Activated effector memory CD4-positive, alpha-beta T cell treated with Interleukin-2 at 50 U/mL for 16 hours (primary cell): ENCODE measurements at places on chromosomes 1 and 21.
A peak's percentile ranks its signal among the peaks of the same experiment; 100 is the strongest.

DNA sequence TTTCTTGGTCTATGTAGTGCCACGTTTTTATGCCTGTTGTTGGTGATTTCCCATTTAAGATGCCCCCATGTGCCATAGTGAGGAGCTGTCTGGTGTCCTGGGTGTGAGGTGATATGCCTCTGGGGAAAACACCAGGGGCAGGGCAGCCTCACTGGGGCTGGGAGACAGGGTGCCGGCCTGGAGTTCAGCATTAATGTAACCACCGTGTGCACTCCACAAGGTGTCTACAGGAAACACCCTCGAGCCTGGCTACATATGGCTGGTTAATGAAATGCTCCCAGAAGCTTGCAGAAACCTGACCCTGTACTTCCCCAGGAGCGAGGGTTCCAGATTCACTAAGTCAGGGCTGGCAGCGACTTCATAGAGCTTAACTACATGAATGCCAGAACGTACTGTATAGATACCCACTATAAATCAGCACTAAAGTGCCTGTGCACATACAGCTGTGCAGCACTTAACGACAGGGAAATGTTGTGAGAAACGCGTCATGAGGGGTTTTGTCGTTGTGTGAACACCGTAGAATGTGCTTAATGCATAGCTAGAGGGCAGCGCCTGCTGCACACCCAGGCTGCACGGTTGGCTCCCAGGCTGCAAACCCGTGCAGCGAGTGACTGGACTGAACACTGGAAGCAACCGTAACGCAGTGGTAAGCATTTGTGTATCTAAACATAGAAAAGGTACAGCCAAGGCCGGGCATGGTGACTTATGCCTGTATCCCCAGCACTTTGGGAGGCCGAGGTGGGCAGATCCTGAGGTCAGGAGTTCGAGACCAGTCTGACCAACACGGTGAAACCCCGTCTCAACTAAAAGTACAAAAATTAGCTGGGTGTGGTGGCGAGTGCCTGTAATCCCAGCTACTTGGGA lies 10.4 kb downstream of the TFF2 start:
- no peak for DNase-seq

- DNase-seq, result no peak
These were observed 2.1 kb downstream of the ADGRL2 start for GRCh38 chr1:81802707-81803430.

GRCh38 chr1:37730376-37730775 lies 34.5 kb downstream of the EPHA10 start:
- no peak for DNase-seq

GRCh38 chr1:66693856-66694255 lies 58.4 kb upstream of the DYNLT5 start:
- DNase-seq, result no peak

DNA sequence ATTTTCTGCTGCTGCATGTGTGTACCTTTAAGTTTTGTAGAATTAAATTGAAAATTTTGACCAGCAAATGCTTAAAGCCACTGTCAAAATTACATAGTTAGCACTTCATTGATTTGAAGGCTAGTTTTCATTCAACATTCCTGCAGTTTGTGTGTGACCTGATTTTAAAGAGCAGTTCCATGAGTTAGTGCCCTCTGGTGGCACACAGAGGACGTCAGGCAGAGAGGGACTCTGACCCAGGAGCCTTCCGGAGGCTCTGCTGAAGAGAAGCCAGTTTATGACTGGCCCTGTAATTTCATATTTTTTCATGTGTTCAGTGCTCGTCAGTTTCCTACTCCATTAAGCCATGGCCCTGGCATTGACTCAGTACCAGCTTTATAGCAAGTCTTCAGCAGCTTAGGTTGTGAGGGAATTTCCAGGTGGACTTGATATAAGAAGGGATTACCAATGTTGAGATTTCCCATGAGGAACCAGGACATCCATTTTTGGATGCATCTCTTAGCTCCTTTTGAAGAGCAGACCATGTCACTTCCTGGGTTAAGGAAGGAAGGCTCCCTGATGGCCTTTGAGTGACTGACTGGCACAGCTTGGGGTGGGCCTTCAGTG lies 104.7 kb downstream of the CAMTA1 start:
- DNase-seq, result no peak

DNA sequence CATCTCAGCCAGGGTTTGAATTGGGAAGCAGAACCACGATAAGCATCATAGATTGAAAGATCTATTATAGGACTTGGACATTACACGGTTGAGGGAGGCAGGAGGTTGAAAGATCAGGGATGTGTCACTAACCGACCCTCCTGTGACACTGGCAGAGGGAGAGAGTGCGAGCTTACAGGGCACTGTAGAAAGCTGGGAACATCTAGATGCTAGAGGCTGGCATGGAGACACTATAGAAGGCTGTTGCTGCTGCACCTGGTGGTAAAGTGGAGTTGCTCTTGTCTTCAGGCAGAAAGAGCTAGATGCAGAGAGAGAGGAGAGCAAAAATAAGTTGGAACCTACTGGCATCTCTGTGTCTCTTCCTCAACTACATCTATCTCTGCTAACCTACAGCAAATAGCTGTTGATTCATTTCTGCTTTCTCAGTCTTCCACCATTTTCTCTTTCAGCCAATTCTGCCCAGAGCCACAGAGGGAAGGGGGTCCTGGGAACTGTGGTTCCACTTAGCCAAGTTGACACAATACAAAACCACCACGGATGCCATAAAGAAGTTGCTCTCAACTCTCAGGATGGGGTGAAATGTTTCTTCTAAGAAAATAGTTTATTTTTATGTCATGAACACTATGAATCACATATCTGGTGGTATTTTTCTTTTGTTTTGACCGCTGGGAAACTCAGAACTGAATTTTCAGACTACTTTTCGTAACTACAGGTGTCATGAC lies 155.9 kb downstream of the ZNF281 start:
- no peak for DNase-seq

GRCh38 chr1:3697810-3698209 lies 45.5 kb downstream of the TP73 start:
- DNase-seq, result no peak

DNA sequence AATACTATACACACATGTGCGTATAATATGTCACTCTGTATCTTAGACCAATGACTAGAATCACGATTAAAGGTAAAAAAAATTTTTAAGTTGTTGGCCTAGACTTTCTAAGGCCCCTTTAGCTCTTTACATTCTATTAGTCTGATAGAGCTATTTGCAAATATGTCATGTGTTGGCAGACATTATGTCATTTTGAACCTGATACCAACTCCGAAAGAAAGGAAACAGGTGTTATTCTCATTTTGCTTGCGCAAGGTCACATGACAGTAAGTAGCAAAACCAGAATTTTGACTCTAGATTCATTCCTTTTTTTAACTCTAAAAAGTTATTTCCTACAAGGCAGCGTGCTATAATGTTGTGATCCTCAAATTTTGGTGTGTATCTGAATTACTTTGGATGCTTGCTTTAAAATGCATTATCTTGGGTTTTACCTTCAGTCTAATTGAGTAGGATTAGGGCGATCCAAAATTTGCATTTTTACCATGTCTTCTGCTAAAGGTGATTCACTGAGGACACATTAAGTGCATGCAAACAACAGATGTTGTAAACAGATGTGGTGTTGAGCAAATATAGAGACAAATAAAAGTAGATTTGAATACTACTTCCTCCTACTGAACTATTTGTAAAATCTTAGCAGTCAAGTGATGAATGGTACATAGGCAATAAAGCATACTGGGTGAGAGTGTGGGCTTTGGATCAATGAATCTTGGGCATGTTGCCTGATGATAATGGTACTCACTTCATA lies 63.5 kb upstream of the KIAA1614 start:
- DNase-seq, result no peak

DNA sequence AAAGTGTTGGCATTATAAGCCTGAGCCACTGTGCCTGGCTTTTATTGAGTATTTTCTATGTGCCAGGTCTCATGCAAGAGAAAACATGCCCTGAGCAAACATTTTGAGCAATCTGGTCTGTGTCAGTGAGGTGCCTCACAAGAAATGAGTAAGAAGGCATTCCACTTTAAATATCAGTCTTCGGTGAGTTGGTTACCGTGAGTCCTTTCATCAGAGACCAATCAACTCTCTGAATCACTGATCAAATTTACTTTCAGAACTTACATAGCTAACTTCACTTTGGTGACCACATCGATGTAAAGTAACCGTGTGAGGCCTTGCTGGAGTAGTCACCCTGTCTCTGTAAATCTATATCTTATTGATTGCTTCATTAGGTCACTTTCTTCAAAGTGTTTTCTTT lies 14.3 kb upstream of the DDX59 start:
- DNase-seq, result no peak

- DNase-seq, result peak; percentile 50
These were observed 54.3 kb upstream of the HNRNPU start for GRCh38 chr1:244918421-244919319.

DNA sequence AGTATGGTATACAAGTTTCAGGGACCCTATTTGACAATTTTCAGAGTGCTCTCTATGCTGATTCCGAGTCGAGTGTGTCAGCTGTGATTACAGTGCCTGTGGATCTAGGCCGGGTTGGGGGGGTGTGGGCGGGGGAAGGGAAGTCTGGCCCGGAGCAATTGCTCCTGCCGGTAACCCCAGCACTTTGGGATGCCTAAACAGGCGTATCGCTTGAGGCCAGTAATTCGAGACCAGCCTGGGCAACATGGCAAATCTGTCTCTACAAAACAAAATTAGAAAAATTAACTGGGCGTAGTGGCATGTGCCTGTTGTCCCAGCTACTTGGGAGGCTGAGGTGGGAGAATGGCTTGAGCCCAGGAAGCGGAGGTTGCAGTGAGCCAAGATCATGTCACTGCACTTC lies 1.6 kb upstream of the IL10RB start:
- DNase-seq, result no peak

- DNase-seq, result no peak
These were observed 43.8 kb upstream of the LBR start for GRCh38 chr1:225471453-225472301.

GRCh38 chr1:209430821-209431259 lies 152.7 kb upstream of the CAMK1G start:
- no peak for DNase-seq

DNA sequence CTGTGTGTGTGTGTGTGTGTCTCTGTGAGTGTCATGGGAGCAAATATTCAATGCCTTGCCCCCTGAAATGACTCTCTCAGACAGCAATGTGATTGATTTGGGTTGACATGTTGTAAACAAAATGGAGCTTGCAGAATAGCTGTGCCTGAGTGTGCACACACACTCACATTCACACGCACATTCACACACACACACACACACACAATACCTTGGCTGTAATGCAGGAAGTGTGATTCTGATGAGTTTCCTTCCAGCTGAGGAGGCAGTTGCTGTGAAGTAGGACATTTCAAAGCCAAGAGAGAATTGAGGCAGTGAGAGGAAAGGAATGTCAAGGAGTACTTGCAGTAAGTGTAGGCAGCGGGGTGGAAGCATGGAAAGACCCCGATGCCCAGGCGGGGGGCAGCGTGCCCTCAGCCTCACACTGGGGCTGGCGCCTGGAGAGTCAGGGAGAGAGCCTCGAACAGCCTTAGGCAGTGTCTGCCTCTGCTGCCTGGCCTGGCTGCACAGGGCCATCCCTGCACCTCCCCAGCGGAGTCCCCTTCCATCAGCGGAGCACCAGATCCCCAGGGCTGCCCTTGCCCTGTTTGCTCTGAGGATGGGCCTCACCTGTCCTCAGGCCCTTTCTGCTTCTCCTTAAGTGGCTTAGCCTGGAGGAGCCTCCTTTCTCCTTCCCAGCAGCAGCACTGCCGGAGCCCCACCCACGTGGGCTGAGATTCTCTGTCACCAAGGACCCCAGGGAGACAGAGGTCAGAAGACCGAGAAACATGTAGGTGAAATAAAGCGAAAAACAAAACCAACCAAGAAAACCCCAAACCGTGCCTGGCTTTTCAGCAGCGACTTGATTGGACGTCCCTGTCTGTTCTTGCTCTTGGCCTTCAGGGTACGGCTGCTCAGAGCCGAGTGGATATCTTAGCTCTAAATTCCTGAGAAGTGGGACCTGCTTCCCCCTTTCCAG lies 9.2 kb downstream of the VASH2 start:
- DNase-seq, result no peak

- no peak for DNase-seq
These were observed 50.9 kb upstream of the AK4 start for GRCh38 chr1:65097076-65097475.

DNA sequence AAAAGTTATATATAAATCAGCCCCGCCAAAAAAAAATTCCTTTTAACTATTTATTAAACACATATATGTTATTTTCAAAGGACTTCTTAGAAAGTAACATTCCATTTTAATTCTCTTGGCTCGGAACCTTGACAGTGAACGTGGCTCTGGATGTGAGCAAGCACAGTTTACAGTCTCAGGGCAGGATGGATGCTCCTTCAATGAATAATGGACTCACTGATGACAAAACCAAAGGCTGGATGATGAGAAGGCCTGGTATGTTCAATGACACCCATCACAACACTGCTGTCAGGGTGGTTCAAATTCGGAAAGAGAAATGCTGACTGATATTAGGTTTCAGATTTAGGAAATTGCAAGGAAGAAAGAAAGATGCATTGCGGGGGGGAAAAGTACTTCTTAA lies 148.8 kb downstream of the SIPA1L2 start:
- no peak for DNase-seq

DNA sequence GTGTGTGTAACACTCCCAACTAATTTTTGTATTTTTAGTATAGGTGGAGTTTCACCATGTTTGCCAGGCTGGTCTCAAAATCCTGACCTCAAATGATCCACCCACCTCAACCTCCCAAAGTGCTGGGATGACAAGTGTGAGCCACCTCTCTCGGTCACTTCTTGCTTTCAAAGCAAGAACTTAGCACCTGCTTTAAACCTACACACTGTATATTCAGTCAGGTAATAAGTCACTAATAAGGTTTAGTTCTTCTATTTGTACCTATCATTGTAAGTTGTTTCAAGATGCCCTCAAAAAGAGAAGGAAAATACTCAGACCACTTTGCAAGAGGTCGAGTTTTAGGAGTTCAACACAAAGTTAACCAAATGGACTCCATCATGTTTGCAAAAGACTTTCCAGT lies 431.3 kb downstream of the MRPL39 start:
- DNase-seq, result no peak

- no peak for DNase-seq
These were observed 61.6 kb upstream of the IPO9 start for GRCh38 chr1:201767339-201767738.

DNA sequence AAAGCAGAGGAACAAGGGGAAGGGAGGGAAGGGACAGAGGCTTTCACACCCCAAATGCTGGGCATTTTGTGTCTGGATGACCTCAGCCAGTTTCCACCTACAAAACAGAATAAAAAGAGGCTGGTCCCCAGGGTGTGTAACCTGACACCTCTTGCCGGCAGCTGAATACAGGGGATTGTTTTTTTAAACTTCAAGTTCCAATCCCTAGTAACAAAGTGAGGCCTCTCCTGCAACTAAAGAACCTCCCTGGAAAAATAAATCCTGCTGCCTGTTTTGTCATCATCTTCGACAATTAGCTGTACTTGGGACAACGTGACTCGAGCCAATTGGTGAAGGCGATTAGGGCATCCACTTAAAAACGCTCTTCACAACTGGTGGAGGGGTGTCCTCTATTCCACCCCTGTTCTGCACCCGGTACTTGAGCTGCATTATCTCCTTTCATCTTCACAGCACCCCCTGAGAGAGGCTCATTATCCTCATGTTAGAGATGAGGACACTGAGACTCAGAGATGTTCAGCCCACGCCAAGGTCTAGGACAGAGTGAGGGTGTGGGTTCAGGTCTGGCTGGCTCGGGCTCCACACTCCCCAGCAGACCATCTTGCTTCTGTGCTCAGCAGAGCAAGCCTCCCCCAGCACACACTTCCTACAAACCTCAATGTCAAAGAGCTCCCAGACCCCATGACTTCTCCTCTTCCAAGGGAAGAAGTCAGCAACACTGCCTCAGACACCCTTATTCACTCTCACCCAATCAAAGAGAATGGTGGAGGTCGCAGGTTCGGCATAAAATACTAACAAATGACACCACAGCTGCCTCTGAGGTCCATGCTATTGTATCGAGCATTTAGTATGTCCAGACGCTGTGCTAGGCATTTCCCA lies 15.2 kb downstream of the ITPKB start:
- no peak for DNase-seq
